ENCODE measurements at places on chromosomes 13 and 19. TPM values are rescaled to one million over a fixed set of nuclear protein-coding genes. Genes with fewer than 3 reads are reported as not detected.

The ZNF222 gene
- 2.1 TPM for total RNA-seq

The NLRP5 gene
- total RNA-seq, result not detected

The RASIP1 gene
- 23.7 TPM for total RNA-seq

The PAN3 gene
- 27.7 TPM for total RNA-seq

The SIGLEC12 gene
- total RNA-seq, result not detected

The ZNF582 gene
- 5.1 TPM for total RNA-seq
